Fibroblast of upper back skin (primary cell): ENCODE measurements at places on chromosomes 4 and X.

GRCh38 chr4:139740121-139740520 lies 74.5 kb downstream of the MGST2 start:
- DNase-seq, result no peak

GRCh38 chr4:53925050-53925605 lies 139.3 kb downstream of the CHIC2 start:
- no peak for DNase-seq

GRCh38 chr4:150127757-150128156 lies 49.5 kb downstream of the DCLK2 start:
- DNase-seq, result peak; percentile 74

DNA sequence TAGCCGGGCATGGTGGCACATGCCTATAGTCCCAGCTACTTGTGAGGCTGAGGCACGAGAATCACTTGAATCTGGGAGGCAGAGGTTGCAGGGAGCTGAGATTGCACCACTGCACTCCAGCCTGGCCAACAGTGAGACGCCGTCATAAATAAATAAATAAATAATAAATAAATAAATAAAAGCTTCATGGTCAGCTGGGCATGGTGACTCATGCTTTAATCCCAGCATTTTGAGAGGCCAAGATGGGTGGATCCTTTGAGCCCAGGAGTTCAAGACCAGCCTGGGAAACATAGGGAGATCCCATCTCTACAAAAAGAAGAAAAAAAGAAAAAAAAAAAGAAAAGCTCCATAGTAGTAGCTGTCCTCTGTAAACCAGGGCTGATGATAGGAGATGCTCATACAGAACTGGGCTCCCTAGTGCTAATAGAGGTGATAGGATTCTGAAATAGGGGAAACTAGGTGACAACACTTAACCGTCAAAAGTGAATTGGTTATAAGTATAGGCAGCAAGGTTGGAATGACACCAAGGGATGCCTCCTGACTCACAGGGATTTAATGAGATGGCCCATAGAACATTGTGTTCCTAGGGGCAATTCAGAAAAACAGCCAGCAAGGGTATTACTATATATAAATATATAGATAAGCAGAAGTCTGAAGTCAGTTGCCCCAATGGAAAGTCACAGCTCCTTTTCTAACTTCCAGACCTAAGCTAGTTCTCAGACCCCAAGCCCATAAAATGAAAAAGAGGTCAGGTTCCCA lies 41.8 kb upstream of the ARHGEF6 start:
- DNase-seq, result no peak

- peak; percentile 69 for DNase-seq
Observed at GRCh38 chrX:39859991-39860861, 237.5 kb downstream of the BCOR start.

DNA sequence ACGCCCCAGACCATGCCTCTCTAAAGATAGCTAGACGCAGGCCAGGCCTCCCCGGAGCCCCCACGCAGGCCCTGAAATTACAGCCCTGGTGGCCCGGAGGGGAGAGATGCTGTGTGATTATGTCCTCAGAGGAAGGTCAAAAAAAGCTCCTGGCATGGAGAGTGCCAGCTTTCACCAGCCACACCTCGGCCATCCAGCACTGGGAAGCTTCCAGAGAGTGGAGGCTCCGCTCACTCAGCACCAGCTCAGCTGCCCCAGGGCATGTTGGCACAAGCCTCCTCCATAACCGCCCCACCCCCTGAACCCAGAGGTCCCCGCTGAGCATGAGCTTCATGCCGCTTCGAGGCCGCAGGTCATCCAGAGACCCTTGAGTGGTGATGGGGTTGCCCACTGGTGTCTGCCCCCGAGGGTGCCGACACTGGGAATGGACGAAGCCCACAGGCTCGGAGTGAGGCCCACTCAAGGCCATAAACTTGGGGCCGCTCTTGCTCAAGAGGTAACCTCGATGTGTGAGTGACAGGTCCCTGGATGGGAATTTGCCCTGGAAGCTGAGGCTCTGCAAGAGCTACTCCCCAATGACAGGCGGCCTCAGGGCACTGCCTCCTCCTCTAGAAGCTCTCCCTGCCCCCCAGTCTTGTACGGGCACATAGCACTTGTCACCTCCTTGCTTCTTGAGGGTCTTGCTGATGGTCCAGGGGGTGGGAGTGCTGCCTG lies 4.4 kb upstream of the BGN start:
- no peak for DNase-seq

- no peak for DNase-seq
Observed at GRCh38 chrX:154981116-154981411, 41.5 kb downstream of the F8 start.

DNA sequence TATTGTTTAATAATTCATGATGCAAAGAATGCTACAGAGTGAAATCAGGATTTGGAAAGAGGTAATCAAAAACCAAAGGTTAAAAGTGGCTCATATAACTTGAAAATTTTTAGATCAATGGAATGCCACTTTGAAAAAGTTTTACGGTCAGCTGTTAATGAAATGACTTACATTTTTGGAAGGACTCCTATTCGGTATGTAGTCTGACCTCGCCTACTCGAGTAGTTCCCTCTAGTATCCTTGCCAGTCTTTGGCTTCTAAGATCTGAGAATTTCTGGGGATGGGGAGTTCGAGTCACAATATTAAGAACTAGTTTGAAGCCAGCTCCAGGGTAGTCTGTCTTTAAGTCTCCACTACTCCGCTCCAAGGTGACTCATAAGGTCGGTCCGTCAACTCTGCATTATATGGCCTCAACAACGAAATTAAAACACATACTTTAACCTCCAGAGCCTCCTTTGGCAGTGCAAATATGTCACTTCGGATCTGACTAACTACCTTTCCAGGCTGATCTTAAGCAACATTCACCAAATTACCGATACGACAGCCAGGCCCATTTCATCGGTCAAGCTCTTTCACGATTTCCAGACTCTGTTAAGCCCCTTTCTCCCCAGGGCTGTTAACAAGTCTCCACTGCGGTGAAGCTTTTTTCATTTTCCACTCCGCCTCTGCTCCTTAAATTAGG lies 733 bp upstream of the NAA15 start:
- peak; percentile 53 for DNase-seq

DNA sequence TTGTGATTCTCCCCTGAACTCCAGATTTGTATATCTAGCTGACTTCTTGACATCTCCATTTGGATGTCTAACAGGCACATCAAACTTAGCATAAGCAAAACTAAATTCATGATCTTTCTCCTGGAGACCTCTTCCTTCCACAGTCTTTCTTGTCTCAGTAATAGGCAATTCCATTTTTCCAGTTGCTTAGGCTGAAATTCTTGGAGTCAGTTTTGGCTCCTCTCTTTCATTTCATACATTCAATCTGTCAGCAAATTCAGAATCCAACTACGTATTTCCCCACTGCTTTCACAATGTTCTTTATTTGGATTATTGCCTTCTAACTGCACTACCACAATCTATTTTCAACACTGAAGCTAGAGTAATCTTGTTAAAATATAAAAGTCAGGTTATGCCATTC lies 219.9 kb upstream of the GLRA2 start:
- DNase-seq, result no peak

DNA sequence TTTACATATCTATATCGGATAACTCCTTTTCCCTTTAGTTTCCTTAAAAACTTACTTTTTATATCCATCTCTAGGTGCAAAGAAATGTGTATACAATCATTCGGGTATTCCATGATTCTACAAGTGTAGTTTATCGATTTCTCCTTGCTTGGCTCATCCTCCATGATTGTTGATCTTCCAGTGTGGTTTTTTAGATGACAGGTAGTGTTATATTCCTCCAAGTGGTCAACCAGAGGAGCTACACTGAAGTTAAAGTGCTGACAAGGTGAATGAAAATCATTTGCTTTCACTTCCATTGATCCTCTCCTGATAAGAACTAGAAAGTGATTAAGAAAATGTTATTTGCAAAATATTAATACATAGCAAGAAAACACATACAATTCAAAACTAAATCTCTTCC lies 38.5 kb downstream of the TMEM156 start:
- no peak for DNase-seq

DNA sequence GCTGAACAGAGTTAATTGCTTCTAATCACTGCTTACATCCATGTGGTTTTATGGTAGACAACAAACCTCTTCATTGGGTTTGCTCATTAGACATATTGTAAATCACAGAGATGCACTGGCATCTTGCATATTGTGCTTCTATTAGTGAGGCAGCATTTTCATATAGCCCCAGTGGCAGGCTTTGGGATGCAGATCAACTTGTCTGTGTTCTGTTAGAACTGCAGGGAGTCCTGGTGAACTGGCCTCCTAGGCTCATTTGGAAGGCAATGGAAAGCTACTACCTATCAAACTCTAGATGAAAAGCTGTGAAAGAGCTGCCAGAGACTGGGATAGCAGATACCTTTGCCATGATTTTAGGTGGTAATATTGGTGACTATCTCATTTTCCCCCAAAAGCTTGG lies 108.8 kb downstream of the NAA11 start:
- DNase-seq, result no peak

GRCh38 chr4:76266627-76267026 lies 15.1 kb downstream of the FAM47E start:
- no peak for DNase-seq

DNA sequence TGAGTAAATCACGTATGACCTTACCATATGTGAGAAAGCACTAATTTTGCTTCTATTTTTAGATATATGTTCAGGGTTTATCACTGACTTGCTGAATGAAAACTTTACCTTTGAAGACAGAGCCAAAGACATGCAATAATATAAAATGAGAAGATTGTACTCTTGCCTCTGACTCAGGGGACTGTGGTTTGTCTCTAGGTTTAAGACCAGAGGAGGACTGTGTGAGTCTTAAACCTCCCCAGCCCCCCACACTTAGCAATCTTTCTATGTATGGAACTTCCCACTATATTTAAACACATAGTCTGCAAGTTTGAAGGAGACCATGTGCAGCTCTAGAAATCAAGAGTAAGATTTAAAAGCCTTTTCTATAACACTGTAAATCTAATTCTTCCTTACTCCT lies 368.7 kb upstream of the FAM241A start:
- peak; percentile 85 for DNase-seq

GRCh38 chr4:101224358-101225218 lies 122.7 kb downstream of the PPP3CA start:
- no peak for DNase-seq
